RWPE2 (cell line): ENCODE measurements at places on chromosomes 11 and 22.
A peak's percentile ranks its signal among the peaks of the same experiment; 100 is the strongest.

DNA sequence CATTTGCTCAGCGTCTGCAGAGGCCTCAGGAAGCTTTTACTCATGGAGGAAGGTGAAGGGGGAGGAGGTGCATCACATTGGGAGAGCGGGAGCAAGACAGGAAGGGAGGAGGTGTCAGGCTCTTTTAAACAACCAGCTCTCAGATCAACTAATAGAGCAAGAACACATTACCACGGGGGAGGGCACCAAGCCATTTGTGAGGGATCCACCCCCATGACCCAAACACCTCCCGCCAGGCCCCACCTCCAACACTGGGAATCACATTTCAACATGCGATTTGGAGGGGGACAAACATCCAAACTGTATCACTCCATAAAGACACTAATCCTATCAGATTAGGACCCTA lies 18.9 kb upstream of the THY1 start:
- DNase-seq = no peak

DNA sequence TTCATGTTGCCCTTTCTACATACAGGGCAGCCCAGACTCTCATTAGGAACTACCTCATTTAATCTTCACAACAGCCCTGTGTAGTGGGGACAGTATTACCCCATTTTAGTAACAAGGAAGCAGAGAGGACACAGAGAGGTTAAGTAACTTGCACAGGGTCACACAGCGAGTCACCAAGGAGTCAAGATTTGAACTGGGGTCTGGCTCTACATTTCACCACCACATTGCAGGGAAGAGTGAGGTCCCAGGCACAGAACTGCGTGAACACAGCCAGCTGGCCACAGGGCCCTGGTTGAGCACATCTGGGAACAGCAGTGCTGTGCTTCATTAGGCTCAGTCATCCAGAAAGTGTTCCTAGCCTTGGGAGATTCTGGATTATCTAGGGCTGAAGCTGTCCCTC lies 45.4 kb upstream of the ISX start:
- no peak for DNase-seq

- DNase-seq = no peak
Observed at GRCh38 chr11:107957109-107957588, 28.9 kb downstream of the RAB39A start.

DNA sequence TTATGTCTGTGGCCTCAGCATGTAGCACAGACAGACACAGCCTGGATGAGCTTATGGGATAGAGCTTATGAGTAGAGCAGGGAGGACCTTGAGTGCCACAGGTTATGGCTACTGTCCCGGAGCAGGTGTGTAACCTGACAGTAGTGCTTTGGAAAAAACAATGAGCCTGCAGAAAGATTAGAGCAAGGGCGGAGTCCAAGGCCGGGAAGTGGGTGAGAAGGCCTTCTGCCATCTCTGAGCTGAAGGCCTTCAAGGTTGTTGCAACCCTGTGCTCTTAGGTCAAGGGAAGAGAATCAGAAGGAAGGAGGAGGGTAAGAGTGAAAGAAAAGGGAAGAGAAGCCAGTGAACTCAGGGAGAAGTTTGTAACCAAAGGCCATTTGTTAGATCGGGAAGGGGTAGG lies 3.9 kb upstream of the TAGLN start:
- DNase-seq = no peak

- DNase-seq = no peak
Observed at GRCh38 chr11:44754876-44755555, 28.3 kb downstream of the TSPAN18 start.

DNA sequence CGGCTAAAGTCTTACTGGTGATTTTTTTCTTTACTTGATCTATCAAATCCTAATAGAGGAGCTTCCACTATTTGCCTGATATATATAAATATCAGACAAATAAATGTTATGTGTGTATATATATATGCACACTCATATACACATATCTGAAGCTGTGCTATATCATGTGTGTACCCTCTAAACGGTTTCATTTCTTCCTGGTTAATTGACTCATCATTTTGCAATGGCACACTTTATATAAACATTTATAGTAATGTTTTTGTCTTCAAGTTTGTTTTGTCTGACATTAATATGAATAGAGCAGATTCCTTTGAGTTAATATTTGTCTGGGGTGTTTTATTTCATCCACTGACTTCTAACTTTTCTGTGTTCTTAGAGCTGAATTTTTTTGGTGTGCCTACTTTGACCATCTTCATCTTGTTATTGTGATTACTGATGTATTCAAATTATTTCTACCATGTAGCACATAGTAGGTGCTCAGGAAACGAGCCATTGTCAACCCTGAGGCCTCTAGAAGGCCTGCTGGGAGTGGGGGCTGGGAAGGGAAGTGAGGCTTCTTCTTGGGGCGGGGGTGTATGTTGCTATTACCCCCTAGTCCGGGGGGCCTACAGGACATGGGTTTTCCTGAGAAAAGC lies 82.6 kb downstream of the LRRC32 start:
- no peak for DNase-seq

GRCh38 chr22:19090586-19091127 lies 31.6 kb downstream of the DGCR2 start:
- no peak for DNase-seq

- DNase-seq = peak; percentile 89
Observed at GRCh38 chr11:65817835-65818680, 15.7 kb upstream of the SNX32 start.

- no peak for DNase-seq
Observed at GRCh38 chr11:114109206-114110090, 49.9 kb downstream of the ZBTB16 start.

- DNase-seq = no peak
Observed at GRCh38 chr11:17978553-17979287, 34.1 kb downstream of the SERGEF start.

GRCh38 chr22:45164270-45165088 lies 754 bp downstream of the NUP50 start:
- no peak for DNase-seq

DNA sequence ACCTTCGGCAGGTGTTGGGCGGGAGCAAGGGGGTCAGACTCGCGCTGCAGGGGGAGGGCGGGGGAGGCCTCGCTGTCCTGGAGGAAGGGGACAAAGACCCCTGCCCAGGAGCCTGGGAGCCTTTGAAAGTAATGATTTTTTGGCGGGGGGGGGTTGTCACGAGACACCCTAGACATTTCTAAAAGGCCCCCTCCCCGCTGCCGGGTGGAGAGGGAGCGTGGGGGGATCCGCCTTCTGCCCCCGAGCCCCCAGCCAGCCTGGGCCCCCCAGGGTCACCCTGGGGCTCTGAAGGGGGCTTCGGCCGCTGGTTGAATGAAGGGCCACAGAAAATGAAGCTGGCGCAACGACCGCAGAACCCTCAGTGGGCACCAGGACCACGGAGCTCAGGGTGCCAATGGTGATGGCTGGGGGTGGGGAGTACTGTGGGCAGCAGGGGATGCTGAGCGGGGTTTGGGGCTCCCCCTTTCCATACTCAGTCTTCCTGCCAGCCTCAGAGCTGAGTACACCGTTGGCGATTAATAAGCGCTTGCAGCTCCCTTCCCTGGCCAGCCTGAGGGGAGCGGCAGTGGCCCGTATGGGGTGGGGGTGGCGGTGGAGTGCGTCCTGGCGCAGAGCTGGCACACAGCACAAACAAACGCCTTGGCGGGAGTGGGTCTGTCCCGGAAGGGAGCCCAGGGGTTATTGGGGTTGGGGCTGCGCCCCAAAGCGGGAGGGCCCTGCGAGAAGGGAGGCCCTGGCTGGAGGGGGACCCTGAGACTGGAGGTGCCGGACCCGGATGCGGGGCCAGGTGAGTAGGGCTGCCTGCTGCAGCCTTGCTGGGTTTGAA lies 1.2 kb upstream of the DUSP8 start:
- DNase-seq = no peak

DNA sequence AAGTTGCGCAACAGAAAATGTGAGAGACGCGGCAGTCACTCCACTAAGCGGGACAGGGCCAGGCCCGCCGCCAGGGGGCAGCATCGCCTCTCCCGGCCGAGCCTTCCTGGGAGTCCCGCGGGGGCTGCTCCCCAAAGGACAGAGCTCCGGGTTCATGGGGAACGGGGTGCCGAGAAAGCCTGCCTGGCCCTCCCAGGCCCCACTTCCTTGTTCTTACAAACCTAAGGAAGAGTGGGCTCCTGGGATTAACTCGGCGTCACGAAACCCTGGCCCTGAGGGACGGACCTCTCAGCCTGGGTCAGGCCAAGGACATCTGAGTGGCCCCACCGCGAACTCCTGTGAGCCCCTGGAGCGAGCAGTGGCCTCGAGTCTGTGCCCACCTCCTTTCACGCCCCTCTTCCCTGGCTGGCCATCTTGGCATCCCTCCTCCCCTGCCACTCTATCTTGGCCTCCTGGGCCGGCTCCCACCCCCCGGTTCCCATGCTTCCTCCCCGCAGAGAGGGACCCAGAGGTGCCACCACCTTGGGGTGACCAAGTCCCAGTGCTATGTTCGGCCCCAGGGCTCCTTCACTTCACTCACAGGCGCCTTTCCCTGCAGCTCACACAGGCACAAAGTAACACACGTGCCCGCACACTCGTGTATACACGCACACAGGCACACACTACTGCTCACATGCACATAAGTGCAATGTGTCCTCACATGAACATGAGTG lies 99.9 kb upstream of the FGF3 start:
- peak; percentile 64 for DNase-seq

- DNase-seq = no peak
Observed at GRCh38 chr11:62843466-62843865, 4.1 kb upstream of the WDR74 start.

GRCh38 chr22:40449676-40450035 lies 79.3 kb downstream of the SGSM3 start:
- no peak for DNase-seq

DNA sequence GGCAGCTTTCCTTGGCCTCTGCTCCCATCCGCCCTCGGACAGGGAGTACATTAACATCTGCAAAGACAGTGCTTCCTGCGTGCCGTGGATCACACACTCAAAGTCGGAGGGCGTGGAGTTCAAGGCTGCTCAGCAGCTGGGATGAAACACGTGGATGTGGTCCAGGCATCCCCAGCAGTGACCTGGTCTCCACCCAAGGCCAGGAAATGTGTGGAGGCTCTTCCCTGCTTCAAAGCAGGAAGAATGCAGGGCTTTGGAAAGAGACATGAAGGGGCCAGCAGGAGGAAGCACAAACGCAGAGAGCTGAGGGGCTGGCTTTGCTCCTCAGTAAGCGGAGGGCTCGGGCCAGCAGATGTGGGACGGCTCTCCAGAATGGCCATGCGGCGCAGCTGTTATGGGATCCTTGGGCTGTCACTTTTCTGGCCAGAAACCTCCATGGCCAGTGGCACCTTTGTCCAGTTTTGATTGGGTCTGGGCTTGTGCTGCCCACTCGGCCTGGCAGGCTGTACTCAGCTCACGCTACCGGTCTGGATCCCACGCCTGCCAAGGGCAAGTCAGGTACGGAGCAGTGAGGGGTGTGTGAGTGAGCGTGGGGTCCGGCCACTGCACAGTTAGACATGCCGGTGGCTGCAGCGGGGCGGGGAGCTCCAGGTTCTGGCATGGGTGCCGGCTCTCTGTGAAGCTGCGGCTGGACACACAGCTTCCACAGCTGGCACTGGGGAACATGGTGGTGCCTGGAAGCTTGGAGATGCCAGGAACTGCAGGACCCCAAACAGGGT lies 438.0 kb downstream of the TBC1D22A start:
- peak; percentile 51 for DNase-seq

DNA sequence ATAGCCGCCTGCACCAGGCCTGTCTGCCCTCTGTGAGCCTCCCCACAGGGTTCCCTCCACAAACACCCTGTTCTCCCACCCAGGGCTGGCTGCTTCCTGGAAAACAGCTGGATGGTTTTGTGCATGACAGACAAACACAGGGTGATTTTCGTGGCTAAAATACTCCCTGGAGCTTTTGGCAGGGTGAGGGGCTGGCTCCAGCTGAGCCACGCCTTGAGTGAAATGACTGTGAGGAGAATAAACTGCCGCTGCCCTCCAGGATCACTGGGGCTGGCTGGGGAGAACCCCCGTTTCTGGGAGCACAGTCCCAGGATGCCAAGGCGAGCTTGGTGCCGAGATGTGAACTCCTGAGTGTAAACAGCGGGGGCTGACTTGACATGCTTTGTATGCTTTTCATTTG lies 20.3 kb upstream of the PPP6R3 start:
- DNase-seq = no peak

GRCh38 chr11:62431171-62431901 lies 12.5 kb downstream of the SCGB1A1 start:
- DNase-seq = no peak

DNA sequence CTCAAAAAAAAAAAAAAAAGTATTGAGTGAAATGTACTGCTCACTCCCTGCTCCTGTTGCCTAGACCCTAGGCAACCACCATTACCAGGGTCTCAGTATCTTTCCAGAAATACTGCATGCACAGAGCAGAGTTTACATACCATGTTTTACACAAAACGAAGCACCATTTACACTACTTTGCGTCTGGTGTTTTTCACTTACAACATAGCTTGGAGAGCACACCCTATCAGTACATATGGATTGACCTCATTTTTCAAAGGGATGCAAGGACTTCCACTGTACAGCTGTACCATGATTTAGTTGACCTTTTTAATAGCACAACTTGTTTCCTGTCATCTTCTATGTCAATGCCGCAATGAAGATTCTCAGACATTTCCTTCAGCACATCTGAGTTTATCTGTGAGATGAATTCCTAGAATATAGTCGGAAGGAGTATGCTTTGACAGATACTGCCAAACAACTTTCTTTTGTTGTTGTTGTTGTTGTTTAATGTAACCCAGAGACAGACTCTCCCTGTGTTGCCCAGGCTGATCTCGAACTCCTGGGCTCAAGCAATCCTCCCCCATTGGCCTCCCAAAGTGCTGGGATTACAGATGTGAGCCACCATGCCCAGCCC lies 6.1 kb downstream of the MYH9 start:
- no peak for DNase-seq

- DNase-seq = no peak
Observed at GRCh38 chr11:14894657-14895598, 2.9 kb upstream of the CYP2R1 start.

GRCh38 chr11:29435421-29435820 lies 581.4 kb downstream of the KCNA4 start:
- no peak for DNase-seq

GRCh38 chr11:109822436-109823102 lies 270.6 kb upstream of the ZC3H12C start:
- no peak for DNase-seq

GRCh38 chr11:84524422-84525051 lies 1102.6 kb downstream of the DLG2 start:
- no peak for DNase-seq

DNA sequence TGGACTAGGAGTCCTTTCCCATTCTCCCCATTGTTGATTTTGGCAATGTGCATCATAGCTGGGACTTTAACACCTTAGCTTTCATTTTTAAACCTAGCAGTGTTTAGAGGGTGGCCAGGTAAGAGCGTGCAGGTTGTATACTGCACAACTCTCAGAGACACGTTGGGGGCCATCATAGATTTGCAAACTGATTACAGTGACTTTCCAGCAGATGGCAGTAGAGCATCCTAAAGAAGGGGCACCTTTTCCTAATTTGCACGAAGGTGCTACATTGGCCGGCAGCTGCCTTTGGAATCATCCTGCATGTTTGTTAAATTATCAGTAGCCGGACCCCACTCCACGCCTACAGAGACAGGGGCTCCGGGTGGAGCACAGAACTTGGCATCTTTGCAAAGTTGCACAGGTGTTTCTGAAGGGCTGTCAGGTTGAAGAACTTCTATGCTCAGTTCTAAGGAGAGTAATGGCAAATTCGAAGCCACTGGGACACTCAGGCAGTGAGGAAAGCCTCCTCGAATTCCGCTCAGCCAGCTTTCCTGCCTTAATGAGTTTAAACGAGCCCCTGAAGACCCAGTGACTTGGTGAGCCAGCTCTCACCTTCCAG lies 7.7 kb downstream of the LHFPL7 start:
- no peak for DNase-seq

- no peak for DNase-seq
Observed at GRCh38 chr11:75147191-75147874, 3.6 kb upstream of the SLCO2B1 start.

GRCh38 chr11:126308271-126308671 lies 4.4 kb downstream of the DCPS start:
- no peak for DNase-seq
